Fibroblast of skin of left quadriceps (primary cell): ENCODE measurements at places on chromosomes 7 and 10.
A peak's percentile ranks its signal among the peaks of the same experiment; 100 is the strongest.

DNA sequence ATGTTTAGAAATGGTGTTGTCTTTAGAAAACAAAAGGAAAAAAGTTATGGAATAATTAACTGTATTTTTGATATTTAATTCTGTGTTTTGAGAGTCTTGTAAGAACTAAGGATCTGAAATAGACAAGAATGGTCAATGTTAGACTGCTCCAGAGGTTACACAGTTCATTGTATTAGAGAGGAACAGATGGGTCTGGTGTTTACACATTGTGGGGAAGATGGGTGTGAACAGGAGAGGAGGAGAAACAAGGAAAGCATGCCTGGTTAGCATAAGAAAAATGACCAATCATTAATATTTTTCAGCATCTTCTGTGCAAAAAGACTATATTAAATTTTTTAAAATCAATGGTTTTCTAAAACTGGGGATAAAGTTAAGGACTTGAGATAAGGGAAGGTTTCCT, 11.9 kb downstream of the MEOX2 start:
- DNase-seq, result no peak

DNA sequence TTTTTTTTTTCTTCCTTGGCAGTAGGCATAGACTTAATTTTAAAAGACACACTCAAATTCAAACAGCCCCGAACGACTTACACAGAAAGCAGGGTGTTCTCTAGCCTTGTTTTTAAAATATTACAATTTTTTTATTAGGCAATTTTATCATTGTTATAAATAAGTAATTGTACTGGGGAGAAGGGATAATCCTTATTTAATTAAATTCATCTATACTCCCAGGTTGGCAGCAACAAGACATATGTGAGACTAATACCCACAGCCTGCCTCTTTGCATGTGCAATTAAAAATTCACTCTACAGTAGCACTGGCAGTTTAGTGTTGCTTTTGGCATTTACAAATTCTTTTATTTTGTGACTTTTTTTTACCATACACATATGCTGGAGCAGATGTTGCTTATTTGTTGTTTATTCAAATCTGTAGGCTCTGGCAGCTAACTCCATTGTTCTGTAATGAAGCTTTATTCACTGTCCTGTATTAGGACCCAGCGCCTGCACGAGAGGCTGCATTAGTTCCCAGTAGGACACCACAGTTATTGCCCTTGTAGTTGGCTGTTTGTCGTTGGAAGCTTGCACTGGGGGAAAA, 84.9 kb upstream of the PPP1R17 start:
- no peak for DNase-seq

GRCh38 chr10:84837041-84837812, 508.8 kb downstream of the CCSER2 start:
- no peak for DNase-seq

DNA sequence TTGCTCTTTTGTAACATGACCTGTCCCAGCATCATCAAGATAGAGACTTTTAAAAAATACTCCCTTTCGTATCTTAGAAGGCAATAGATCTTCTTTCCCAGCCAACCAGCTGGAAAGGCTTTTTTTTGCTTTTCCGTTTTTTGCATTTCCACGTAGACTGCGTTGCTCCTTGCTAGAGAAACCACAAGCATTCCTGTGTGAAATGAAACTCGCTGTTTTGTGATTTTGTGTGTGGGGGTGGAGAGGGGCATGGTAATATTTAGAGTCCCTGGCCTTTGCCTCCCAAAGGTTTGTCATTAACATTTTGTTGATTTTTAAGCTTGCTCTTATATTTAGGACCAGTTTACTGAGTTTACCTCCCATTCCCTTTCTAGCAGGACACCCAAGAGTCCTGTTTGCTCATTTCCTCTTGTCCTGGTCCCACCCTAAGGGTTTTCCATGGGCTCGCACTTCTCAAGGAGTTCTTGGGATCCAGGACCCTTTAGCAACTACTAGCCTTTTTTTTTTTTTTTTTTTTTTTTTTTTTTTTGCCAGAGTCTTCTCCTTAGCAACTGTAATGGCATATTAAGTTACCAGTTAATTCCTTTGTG, 243.6 kb downstream of the BICC1 start:
- peak; percentile 67 for DNase-seq

- DNase-seq, result no peak
Measured at GRCh38 chr7:78535655-78536054, 737.1 kb downstream of the PHTF2 start.
